CD8-positive, alpha-beta T cell (primary cell): ENCODE measurements at places on chromosomes 7 and 10.

GRCh38 chr10:124697443-124697836 lies 46.7 kb downstream of the FAM53B start:
- DNase-seq, result no peak

DNA sequence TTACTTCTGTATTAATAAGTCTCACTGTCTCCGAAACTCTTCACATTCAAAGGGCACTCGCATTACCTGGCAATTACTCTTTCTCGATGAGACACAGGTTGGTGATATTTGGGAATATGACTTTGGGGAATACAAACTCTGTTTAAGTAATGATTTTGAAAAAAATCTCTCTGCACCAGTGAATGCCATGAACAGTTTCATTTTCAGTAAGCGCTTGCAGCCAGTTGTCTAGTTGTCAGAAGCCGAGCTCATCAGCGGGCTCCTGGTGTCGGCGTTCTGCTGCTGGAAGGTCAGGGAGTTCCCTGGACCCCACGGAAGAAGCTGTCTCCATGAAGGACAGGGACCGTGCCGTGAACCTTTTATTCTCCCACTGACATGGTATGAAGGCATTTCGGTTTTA lies 57.7 kb downstream of the PTPRE start:
- DNase-seq, result no peak

- no peak for DNase-seq
Measured at GRCh38 chr7:84508606-84509005, 314.0 kb upstream of the SEMA3A start.

DNA sequence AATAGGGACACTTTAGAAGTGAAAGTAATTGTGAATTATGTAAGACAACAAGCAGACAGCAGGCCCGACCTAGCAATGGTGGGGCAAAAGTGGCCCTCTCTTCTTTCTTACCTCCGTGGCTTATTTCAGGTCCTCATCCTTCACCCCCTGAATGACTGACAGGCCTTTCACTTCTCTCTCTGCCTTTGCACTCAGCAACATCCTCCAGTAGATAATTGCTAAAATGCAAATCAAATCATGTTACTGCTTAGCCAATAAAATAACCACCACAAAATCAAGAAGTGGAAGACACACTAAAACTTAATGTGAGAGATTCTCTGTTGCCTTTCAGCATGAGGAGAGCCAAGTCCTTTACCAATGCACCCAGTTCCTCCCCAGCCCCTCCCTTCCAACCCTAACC lies 274.6 kb upstream of the ZNF32 start:
- no peak for DNase-seq

GRCh38 chr7:135428011-135428410 lies 81.9 kb downstream of the CNOT4 start:
- no peak for DNase-seq

- DNase-seq, result peak; percentile 69
Measured at GRCh38 chr10:119268871-119269506, 61.6 kb downstream of the GRK5 start.

DNA sequence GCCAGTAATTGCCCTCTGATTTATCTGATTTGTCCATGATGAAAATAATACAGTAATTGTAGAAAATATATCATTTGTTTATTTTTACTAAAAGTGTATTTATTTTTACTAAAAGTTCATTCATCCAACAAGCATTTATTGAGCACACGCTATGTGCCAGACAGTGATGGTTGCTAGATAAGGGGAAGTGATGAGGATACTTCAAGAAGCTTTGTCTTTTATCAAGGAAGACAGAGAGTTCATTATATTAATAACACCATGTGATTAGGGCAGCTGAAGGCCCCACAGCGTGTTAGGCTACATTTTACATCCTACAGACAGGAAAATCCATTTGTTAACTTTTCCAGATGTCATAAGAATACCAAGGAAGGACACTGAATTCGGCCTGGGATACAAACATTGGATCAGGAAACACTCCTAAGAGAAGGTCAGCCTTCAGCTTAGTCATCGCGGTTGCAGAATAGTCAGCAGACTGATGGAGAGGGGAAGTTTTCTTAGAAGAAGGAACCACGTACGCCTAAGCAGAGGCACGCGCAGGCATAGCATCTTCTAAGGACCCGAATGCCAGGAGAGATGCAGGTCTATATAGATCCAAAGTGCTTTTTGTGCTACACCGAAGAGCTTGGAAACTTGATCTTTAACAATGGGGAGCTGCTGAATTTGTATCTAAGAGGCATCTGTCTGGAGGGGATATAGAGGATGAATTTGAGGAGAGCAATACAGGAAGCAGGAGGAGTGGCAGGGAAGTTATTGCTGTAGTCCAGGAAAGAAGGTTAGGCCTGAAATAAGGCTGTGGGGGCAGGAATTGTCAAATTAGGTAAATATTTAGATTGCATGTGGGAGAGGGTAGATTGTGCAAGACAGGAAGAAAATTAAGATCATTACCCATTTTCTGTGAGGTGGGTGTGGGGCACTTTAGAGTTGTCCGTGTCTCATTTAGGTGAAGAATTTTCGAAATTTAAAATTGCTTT lies 85.7 kb downstream of the LRGUK start:
- no peak for DNase-seq

- DNase-seq, result no peak
Measured at GRCh38 chr10:28948046-28948445, 270.7 kb downstream of the BAMBI start.

- no peak for DNase-seq
Measured at GRCh38 chr7:13920053-13920697, 69.3 kb downstream of the ETV1 start.

DNA sequence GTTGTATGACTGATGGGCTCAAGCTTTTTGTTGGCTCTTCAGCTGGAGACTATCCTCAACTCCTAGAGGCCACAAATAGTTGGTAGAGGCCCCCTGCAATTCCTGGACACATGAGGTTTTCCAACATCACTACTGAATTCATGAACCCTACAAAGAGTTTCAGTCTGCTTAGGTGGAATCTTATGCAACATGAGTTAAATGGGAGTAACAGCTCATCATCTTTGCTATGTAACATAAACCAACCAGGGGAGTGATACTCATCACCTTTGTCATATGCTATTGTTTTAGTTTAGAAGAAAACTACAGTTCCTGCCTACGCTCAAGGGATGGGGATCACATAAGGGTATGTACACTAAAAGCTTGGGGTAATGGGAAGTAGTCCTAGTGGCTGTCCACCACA lies 729.4 kb downstream of the SORCS1 start:
- DNase-seq, result no peak

GRCh38 chr7:36597090-36597773 lies 127.1 kb downstream of the AOAH start:
- DNase-seq, result no peak

DNA sequence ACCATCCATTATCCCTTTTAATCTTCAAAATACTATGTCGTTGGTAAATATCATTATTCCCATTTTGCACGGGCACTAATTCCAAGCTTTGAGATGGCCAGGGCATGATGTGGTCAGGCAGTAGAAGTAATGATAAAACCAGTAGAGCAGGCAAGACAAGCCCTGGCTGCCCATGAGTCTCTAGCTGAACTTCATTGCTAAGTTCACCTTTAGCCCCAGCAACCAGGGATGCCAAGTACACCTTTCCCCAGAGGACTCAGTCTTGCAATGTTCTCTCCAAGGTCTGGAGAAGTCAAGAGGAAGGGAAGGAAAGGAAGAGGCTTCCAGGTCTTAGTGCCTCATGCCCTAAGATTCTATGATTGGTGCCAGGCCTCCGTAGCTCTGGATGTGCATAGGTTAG lies 203.2 kb downstream of the PLXNA4 start:
- DNase-seq, result no peak

GRCh38 chr10:103986360-103986759 lies 19.4 kb downstream of the SLK start:
- peak; percentile 26 for DNase-seq

DNA sequence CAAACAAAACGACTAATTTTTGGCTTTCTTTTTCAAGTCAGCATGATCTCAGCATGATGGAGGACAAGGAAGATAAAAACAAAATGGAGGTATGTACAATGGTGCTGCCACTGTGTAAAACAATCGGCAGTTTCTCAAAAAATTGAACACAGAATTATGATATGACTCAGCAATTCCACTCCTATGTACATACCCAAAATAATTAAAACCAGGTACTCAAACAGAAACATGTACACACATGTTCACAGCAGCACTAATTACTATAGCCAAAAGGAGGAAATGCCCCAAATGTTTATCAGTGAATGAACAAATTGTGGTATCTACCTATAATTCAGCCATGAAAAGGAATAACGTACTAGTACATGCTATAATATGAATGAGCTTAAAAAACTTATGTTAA lies 29.9 kb downstream of the SNX13 start:
- no peak for DNase-seq

DNA sequence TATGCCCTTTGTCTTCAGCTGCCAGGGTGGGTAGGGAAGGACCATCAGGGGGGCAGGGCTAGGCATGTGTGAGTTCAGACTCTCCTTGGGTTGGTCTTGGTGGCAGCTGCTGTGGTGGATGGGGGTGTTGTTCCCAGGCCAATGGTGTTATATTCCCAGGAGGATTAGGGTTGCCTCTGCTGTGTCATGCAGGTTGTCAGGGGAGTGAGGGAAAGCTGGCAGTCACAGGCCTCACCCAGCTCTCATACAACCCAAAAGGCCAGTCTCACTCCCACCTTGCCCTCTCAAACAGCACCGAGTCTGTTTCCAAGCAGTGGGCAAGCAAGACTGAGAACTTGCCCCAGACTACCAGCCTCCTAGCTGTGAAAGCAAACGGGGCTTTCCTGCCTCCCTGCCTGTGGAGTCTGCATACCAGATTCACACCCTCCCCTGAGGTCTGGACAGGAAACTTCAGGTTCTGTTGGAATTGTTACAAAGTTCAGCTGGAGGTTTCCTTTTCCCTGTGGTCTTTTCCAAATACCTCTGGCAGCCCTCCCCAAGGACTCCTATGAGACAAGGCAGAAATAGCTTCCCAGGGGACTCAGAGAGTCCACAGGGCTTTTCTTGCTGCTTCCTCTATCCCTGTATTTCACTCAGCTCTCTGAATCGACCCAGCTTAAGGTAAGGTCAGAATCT lies 1.4 kb downstream of the HYAL4 start:
- DNase-seq, result no peak

- DNase-seq, result no peak
Measured at GRCh38 chr10:61173450-61173849, 229.5 kb upstream of the RHOBTB1 start.

DNA sequence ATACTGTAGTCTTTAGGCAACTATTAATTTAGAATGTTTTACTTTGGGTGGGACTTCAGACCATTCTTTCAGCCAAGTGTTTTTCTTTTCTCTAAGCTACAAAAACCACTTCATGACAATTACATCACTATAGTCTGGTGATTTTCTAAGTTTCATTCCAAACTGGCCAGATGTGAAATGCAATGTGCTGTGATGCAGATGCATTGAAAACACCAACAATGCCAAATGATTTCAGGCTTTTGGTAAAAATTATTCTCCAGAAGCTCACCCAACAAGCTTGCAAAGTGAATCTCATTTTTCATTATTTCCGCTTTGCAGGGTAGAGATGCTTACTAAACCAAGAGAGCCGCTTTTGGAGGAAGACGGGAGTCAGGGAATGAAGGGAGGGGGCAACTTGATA lies 118.4 kb upstream of the ANK3 start:
- DNase-seq, result no peak

DNA sequence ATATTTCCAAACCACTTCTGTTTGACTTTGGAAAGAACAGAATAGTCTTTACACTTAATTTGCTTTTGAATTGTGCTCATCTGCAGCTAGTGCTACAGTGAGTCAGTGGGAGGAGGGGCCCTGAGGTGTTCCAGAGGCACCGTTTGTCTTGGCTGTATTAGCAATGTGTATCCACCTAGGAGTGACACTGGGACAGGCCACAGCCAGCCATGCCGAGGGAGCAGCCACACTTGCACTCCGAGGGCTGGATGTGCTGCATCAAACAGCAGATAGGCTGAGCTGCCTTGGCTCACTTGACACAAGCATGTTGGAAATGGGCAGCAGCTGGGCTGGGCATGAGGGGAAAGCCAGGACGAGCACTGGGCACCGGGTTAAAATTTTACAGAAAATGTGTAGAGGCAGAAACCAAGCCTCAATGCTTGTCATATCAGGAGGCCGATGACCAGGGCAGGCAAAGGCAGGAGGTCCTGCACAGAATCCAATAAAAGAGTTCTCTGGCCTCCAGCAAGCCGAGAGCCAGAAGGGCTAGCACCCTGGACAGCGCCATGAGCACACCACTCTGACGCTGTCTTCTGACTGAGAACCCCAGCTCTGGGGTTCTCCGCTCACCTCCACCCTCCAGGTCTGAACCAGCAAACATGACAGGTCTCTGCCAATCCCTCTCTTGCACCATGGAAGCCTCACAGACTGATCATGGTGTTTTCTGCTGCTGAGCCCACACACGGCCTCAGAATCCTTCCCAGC lies 163.3 kb downstream of the GRID1 start:
- no peak for DNase-seq

DNA sequence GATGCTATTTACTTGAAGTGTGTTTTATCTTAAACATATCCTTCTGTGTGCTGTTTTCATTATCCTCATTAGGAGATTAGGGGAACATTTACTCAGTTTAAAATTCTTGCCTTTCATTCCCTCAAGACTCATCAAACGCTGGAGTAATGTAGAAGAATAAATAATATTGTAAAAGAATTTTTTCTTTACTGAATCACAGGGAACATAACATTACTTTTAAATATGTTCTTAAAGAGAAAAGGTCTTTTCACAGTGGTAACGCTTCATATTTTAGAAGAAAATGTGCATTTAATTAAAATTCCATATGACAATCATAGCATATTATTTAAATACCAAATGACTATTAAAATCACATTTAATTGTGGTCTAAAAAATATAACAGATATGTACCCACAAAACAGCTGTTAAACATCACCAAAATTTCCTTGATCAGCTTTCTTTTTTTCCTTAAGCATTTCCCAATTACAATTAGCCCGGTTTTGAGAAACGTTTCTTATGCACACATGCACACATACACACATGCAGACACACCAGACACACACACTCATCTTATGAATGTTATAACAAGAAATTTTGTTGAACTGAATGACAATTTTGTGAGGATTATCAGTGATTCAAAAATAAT lies 102.0 kb upstream of the GLI3 start:
- DNase-seq, result no peak

- no peak for DNase-seq
Measured at GRCh38 chr7:155945670-155946325, 133.5 kb upstream of the SHH start.

DNA sequence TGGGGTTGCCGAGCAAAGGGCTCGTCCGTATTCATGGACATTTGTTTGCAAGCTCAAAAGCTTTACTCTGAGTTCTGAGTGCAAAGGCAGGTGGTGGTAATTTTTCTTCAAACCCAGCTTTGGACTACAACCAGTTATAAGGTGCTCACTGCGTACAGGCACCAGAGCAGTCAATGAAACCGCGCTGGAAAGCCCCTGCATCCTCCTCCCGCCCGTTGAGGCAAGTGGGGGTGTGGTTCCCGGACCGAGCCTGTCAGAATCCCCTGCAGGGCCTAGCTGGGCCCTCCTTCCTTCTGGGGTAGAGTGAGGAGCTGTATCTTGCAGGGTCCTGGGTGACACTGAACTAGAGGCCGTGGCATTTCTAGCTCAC lies 22.3 kb downstream of the AMZ1 start:
- peak; percentile 66 for DNase-seq

GRCh38 chr10:49690698-49691356 lies 11.4 kb downstream of the C10orf53 start:
- DNase-seq, result no peak
